Fibroblast of skin of right biceps (primary cell): ENCODE measurements at places on chromosomes 2 and 18.

GRCh38 chr2:102070058-102070642 is 72.4 kb upstream of the IL1R1 start:
- DNase-seq: peak; percentile 64

DNA sequence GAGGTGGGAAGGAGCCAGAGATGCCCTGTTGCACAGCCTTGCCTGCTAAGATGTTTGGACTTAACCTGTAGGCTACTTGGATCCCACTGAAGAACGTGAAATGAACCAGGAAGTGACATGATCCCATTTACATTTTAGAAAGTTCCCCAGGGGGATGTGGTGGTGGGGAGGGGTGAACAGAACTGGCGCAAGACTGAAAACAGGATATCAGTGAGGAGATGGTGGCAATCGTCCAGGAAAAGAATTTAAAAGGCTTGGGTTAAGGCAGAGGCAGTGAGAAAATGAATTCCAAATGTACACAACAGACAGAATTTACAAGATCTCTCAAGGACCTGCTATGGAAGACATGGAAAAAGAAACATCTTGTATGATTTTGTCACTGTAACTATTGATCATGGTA is 42.3 kb downstream of the SULT1C2 start:
- peak; percentile 77 for DNase-seq

DNA sequence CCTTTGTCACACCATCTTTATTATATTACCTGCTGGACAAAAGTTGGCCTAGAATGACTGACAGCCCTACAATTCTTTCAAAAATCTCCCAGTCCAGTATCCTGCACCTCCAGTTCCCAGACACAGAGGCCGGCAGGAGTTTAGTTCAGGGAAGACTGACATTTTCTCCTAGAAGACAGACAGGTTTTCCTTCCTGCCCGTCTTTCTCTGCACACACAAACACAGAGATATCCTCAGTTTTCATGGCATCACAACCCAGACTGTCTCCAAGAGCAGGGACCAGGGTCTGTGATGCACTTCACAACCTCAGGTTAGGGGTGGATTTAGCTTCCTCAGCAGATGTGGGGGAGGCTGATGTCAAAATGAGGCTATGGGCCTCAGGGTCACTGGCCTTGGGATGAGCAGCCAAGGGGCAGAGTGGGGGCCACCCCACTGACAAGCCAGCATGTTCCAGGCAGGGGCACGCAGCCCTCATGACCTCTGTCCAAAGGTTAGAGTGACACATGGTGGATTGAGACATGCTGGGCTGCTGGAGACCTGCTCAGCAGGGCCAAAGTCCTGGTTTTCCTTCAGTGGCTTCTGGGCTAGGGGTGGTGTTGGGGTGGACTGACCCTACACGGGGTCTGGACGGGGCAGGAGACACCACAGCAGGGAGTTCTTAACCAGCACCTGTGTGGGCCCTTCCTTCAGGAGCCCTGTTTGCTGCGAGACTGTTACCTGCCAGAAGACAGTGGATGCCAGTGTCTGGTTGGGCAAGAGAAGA is 70.5 kb downstream of the SFXN5 start:
- no peak for DNase-seq

DNA sequence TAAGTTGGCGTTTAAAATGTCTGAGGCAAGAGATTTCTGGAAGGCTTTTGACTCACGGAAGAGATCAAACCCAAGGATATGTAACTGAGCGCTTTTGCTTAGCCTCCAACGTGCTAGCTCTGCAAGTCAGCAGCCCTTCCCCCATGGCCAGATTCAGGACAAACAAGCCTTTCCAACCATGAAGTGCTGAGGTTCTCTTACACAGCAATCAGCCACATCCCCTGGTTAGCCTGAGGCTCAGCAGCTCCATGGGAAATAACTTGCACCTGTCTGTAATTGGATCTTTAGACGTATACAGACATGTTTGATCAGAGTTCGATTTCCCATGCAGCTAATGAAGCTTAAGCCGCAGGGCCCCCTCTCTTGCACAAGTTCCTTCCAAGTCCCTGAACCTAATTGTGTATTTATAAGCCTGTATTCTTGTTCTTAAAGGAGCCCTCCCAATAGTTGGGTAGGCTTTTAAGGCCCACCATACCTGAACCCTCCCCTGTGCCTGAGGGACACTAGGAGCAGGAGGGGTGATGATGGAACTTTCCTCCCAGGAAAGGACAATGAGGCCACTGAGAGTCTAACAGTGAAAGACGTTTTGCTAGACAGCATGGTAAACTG is 2.1 kb upstream of the TMEM131 start:
- DNase-seq: no peak

- DNase-seq: no peak
Measured at GRCh38 chr2:186554850-186555671, 34.8 kb upstream of the ITGAV start.

GRCh38 chr2:637406-637776 is 39.8 kb downstream of the TMEM18 start:
- no peak for DNase-seq

DNA sequence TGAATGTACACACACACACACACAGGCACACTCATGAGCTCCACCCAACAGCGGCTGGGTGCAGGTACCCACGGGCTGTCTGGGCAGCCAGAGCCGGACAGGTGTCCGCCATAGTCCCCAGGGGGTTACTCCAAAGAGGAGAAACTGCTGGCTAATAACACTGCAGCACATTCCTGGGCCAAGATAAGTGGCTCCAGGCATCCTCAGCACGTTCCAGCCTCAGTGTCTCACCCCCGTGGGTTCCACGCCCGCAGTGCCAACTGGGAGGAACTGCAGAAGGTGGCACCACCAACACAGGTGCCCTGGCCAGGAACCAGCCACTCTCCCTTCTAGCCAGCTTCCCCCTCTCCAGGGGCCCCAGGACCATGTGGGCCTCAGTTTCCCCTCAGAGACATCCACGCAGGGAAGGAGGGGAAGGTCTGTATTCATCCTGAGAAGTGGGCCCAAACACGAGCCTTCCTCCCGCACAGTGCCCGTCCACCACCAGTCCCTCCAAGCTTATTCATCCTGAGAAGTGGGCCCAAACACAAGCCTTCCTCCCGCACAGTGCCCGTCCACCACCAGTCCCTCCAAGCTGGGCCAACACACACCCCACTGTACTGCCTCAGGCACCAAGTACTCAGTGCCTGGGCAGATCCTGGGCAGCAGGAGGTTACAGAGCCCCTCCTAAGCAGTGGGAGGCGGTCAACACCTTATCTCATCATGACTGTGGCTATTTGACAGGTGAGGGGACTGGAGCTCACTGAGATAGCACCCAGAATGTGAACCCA is 47.6 kb downstream of the TNS1 start:
- no peak for DNase-seq

DNA sequence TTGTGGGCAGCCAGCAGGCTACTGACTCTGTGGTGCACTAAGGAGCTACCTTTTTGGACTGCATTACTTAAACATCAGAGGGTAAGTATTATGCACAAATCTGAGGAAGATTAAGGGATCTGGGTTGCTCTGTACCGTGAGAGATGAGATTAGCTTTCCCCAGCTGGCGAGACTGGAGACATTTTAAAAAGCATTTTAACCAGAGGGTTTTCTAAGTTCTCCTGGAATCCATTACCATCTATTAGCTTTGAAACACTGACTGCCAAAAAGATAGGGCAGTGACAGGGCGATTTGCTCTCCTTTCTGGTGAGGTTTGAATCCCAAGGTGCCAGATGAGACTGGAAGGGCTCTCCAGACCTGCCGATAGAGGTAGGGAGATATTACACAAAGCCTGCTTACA is 63.2 kb downstream of the LYPD6 start:
- no peak for DNase-seq

DNA sequence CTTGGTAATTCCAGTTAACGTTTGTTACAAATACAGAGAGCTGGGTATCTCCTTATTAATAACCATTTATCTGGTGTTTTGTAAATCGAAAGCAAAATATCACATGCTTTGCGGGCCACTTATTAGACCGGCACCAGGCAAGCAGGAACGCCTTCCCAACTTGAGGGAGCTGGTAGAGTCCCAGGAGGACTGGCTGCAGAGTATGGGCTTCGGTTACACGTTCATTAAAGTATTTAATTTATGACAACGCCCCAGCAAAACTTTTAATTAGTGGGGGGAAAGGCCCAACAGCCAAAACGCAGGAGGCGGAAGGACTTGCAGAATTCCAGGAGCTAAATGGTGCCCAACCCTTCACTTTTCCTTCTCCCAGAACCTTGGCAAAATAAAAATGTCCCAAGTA is 3.7 kb downstream of the SMAD7 start:
- DNase-seq: no peak

DNA sequence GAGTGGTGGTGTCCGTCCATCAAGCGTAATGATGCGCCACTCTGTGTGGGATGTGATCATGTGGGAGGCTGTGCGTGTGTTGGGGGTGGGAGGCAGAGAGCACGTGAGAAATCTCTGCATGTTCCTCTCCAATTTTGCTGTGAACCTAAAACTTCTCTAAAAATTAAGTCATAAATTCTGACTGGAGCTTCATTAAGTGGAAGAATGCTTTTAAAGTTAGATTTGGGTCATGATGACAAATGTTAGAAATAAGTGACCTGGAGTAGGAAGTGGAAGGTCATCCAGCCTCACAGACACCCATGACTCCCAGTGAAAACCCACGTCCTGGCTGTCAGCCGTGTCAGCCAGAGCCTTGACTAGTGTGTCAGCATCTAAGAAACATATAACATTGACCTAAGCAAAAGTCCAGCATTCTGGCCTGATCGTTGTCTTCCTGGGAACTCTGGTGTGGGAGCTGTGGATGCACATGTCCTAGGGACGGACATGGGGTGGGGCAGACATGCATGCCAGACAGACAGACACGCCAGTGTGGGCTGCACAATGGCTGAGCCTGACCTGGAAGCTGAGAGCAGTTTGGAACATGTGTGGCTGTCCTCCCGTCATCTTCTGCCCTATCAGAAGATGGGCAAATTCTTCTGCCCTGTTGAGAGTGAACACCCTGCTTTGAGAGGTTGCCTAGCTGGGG is 245.6 kb downstream of the FAM210A start:
- no peak for DNase-seq

- DNase-seq: no peak
Measured at GRCh38 chr18:56294484-56295183, 343.8 kb downstream of the TXNL1 start.

DNA sequence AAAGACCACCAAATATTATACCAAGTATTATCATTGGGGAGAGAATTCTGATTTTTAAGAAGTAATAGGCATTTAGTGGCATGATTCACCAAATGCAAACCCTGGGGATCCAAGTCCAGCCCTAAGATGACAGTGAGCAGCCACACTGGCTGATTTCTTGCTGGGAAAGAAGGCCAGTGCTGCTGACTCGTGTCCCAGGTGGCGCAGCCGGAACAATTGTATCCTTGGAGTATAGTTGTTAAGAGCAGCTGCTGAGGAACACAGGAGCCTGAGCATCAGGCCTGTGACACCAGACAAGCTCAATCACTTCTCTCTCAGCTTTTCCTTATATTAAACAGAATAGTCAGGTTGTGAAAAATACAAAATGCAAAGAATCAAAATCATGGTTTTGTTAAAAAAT is 48.4 kb downstream of the LRP1B start:
- DNase-seq: no peak

GRCh38 chr2:1631292-1632001 is 112.9 kb downstream of the PXDN start:
- no peak for DNase-seq

DNA sequence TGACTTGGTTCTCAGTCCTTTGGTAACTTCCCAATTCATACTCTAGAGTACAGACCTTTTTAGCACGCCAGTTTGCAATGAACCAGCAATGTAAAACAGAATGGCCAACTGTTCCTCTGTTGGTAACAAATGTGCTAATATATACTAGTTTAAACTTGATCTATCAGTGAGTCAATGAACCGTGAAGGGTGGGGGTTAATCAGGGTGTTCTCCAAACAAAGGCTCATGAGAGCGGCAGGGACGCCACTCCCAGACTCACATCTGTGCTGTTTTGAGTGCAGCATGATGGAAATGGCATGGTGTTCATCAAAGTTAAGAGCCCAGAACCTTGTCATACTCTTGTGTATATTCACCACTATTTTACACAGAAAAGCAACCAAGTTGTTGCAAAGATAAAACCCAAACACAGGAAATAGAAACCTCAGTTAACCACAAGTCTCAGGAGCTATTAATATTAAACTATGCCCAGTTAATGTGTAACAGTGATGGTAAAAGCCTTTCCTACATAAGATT is 70.3 kb downstream of the CERKL start:
- DNase-seq: no peak

DNA sequence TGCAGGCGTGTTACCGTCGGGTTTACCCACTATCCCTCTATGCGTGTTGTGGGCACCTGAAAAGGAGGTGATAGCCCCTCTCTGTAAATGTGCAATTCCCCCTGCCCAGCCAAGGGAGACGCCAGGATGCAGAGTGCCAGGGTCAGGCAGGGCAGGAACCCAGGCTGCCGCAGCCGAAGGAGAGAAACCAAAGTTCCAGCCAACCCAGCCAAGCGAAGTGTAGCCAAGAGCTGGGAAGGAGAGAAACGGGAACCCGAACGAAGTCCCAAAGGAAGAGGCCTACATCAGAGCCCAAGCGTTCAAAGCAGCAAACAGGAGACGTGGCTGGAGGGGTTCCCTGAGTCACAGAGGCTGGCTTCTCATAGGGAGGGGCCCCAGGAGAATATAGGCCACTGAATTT is 24.2 kb upstream of the SPR start:
- no peak for DNase-seq

DNA sequence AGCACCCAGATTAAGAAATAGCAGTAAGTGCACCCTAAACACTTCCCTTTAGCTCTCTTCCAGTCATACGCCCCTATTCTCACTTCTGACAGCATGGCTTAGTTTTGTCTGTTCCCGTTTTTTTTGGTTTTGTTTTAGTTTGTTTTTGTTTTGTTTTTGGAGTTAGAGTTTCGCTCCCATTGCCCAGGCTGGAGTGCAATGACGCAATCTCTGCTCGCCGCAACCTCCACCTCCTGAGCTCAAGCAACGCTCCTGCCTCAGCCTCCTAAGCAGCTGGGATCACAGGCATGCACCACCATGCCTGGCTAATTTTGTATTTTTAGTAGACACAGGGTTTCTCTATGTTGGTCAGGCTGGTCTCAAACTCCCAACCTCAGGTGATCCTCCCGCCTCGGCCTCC is 2067.7 kb downstream of the SUCLG1 start:
- no peak for DNase-seq

- DNase-seq: no peak
Measured at GRCh38 chr2:236735825-236736238, 166.2 kb downstream of the ACKR3 start.
